Effector memory CD4-positive, alpha-beta T cell (primary cell): ENCODE measurements at places on chromosomes 1 and 21.

DNA sequence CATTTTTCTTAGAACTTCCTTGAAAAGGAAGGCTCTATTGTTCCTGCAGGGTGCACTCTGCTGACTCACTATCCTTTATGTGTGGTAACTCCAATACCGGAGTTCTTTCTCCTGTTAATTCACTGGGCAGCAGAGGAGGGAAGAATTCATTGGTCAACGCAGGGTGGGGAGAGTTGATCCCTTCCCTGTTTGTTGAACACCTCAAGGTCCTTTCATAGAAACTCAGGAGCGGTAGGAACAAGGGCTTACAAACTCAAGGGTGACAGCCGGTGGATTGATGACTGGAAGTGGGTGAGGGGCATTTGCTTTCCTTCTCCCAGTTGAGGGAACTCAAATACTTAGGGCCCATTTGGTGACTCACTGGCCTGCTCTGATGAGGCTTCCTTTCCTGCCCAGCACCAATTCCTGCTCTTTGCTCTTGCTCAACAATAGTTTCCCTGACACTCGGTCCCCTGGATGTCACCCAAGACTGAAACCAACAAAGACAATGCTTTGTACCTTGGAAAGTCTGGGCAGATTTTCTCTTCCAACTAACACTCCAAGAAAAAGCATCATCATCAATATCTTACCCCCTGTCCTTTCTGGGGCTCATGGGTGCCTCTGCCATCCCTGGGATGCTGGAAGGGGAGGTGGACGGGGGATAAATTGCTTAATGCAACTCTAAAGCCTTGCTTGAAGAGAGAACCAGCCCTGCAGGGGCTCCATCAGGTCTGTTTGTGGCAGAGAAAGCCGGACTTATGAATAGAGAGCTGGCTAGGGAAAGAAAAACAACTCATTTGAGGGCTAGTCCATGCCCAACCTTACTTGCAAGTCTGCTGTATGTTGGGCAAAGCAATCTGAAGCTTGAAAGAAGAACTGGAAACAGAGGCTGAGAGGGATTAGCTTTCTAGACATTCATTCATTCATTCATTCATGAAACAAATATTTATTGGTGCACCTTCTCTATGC, 9.3 kb downstream of the SLC26A9 start:
- no peak for DNase-seq

DNA sequence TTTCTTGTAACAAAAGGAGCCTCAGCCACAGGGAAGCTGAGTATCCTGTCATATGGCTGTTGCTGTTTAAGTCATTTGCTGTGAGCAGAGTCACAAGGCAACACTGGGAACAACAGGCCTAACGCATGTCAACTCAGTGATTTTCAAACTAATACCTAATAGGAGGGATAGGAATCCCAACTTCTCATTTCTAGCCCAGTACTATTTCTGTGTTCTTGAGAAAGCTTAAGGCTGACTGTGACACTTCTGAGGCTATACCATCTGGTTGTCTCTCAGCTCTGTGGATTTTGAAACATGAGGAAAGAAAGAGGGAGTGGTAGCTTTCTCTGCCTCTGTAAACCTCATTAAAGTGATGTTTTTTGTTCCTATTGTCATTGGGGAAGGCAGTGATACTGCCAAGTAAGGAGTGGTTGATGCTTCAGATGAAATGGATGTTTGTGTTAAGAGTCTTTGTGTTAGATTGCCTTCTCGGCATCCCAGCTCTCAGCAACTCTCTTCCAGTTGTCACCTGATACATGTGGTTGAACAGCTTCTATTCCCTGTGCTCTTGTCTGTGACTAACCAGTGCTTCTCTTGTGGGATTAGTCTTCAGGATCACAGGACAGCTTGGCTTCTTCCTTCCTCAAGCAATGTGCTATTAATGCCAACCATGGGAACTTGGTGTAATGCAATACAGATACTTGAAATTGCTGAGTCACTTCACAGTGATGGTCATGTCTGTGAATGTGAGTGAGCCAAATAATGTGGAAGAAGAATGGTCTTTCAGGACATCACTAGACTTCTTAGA, 166.8 kb upstream of the IVNS1ABP start:
- no peak for DNase-seq

- DNase-seq: no peak
These were observed 57.7 kb downstream of the PRRX1 start for GRCh38 chr1:170721621-170722020.

DNA sequence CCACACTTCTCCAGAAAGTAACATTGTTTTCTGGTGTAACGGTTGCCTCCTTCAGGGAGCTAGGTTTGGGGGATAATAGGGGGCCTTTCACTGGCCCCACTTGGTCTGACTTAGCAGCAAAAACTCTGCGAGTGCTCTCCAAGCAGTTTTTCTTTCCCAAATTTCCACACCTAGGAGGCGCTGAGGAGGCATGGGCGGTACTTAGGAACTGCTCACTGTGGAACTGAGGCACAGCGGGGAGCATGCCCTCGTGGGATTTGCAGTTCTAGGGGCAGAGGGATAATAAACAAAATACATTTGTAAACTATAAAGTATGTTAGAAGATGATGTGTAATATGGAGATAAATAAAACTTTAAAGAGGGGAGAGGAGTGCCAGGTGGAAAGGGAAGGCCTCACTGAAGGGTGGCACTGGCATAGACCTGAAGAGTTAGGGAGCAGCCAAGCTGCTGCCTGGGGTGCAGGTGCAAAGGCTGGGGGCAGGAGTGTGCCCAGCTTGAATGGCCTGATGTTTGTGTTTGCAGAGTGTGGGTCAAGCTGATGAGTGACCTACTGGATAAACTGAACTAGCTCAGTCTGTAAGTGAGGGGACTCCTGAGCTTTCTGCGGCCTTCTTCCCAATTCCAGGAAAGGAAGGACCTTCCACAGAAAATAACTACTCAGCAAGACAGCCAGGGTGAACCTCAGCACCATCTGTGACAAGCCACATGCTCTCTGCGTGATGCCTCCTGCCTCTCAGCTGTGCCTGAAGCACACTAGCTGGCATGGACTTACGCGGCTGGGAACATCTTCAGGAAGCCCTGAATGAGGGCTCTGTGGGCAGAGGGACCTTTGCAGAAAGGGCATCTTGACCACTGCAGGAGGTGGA, 1.9 kb downstream of the EPHX1 start:
- DNase-seq: no peak

- DNase-seq: no peak
These were observed 43.0 kb upstream of the ADAMTS1 start for GRCh38 chr21:26888256-26888655.

DNA sequence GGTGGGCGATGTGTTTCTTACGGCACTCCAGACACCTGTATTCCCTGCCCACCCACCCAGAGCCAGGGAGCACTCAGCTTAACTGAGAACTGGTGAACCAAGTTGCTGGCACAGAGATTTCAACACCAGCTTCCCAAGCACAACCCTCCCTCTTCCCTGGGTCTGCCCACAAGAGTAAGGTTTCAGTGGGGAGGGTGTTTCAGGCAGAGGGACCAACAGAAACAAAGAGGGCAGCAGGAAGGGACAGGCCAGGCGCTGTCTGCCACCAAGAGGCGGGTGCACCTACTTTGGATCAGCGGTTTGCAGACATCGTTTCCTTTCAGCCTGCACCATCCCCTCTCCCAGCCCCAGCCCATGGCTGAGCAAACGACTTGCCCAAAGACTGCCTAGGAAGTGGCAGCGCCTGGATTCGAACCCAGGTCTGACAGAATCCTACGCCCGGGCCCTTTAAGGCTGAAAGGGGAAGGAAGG, 21.9 kb upstream of the ALDH4A1 start:
- DNase-seq: no peak

DNA sequence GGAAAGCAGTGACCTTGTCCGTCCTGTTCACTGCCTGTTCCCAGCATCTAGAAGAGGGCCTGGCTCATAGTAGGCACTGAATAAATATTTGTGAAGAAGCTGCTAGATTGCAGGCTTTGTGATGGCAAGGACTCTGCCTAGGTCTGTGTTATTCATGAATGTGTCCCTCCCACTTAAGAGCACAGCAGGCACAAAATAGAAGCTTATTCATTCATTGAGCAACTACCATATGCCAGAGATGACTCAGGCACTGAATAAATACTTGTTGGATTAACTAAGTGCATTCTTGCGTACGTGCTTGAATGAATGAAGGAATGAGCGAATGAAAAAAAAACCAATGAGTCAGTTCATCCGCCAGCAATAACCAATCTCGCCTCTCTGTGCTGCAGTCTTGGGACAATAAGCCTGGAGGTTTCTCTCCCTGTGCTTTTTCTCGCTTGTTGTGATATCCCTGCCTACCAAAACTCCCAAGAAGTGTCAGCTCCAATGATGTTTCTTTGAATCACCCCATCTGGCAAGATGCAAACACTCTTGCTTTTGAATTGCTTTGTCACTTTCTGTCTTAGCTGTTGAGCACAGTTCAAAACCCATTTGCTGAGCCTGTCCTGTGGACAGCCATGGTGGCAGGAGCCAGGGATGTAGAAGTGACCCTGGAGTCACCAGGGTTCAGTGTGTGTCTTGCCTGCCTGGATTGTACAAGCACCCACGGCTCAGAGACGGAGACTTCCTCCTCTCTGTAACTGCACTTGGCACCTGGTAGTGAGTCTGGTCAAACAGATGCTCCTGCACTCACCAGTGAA, 143.9 kb downstream of the KAZN start:
- DNase-seq: no peak
